ENCODE measurements at places on chromosomes 5 and 9.

DNA sequence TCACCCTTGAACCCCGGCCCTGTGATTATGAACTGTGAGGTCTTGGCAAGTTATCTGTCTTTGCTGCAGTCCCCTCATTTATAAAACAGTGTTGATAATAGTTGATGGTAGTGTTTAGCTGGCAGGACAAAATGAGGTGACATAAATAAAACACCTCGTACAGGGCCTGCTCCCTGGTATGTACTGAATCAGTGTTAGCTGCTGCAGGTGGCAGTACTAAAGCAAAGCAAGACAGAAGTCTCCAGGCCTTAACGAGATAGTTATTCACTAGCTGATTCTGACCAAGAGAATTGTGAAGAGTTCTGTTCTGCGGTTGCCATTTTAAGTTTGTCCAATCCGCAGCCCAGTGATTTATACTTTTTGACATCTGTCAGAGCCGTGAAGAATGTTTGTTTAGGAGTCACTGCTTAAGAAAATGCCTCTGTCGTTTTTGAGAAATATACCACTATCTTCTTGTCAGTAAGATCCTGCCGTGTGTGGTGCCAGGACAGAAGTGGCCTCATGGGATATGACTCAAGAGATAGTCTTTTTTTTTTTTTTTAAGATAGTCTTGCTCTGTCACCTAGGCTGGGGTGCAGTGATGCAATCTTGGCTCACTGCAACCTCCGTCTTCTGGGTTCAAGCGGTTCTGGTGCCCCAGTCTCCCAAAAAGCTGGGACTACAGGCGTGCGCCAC is 75.9 kb downstream of the KDM4C start:
- DNase-seq = no peak

DNA sequence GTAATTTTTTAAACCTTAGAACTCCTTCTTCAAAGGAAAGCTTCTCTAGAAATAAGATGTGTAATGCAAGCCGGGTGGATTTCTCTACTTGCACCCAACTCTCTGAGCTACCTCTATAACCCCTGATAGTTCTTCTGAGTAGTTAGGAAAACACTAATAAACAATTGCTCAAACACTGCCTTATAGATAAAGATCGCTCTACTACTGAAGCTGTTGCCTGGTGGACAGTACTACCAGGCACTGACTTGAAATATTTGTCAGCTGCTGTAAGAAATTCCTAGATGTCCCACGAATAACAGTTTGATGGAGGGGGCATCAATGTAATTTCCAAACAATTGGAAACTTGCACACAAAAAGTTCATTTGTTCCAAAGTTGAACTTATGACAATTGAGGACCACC is 42.0 kb downstream of the NR3C1 start:
- no peak for DNase-seq

DNA sequence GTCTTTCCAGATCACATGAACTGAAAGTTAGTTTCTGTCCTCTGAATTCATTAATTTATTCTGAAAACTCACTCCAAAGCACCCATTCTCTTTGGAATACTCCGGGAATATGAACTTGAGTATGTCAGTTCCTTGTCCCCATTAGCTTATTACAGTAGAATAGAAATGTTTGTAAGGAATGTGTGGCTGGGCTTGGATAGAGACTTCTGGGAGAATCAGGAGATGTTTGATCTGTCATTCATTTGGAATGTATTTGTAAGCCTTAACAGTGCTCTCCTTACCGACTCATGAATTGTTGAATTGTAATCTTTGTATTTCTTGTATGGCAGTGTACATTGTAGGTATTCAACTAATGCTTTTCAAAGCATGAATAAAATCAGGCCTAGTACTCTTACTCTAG is 548.4 kb downstream of the LRRC70 start:
- no peak for DNase-seq

DNA sequence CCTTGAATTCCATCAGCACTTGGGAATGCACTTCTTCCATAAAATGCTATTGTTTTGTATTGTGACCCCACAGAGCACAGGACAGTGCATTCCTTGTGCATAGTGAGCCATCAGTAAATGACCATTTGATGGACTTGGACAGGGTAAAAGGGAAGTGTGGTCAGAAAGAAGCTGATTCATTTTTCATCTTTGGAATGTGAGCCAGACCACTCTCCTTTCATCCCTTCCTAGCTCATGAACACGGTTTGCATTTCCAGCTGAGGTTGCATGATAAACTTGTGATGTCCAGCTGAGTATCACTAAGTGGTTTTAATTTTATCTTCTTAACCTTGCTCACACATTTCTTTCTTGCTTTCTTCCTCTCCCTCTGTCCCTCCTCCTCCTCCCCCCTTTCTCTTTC is 101.3 kb downstream of the NUDT12 start:
- no peak for DNase-seq

GRCh38 chr9:114790521-114790920 is 15.3 kb downstream of the TNFSF15 start:
- no peak for DNase-seq

GRCh38 chr5:38725371-38725865 is 120.4 kb upstream of the OSMR start:
- DNase-seq = no peak

DNA sequence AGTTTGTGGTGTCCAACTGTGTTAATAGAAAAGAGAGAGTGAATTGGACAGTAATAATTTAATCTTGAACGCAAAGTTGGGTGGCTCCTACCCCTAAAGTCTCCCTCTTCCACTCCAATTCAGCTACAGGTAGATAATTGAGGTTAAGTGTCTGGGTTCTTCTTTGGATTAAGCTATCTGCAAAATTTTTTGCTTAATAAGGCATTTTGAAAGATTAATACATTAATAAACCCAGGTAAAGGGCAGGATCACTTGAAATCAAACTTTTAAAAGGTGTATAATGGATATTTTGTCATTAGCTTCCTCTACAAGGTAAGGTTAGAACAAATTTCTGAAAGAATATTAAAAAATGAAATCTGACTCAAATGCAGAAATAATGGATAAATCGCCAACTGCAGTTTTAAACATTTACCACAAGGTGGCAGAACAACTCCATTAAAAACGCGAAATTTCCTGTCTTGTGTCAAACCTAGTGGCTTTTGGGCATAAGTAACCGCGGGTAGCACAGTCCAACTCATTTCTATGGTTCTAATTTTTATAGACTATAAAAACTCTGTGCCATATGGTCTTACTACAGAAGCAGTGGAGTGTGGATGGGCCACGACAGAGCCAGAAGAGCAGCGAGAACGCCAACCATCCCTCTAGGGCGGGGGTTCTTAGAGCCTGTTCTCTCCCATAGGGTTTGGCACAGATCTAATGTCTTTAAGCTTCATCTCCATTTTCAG is 276.5 kb downstream of the ARHGEF28 start:
- DNase-seq = no peak

DNA sequence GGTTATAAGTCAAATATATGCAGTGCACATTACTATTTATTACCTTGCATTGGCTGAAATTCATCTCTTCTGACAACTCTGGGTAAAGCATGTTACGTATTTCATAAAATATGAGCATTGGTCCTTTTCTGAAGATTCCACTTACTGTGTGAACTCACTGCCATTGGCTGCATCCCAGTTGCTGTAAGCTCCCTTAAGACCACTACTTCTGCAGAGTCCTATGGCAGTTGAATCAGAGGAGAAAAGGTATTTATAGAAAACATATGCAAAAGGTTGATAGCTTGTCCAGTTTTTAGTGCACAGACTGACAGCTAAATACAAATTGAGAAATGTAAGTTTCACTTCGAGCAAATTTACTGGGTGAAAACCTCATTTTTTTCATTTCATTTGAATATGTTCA is 394.6 kb upstream of the ARRDC3 start:
- no peak for DNase-seq

DNA sequence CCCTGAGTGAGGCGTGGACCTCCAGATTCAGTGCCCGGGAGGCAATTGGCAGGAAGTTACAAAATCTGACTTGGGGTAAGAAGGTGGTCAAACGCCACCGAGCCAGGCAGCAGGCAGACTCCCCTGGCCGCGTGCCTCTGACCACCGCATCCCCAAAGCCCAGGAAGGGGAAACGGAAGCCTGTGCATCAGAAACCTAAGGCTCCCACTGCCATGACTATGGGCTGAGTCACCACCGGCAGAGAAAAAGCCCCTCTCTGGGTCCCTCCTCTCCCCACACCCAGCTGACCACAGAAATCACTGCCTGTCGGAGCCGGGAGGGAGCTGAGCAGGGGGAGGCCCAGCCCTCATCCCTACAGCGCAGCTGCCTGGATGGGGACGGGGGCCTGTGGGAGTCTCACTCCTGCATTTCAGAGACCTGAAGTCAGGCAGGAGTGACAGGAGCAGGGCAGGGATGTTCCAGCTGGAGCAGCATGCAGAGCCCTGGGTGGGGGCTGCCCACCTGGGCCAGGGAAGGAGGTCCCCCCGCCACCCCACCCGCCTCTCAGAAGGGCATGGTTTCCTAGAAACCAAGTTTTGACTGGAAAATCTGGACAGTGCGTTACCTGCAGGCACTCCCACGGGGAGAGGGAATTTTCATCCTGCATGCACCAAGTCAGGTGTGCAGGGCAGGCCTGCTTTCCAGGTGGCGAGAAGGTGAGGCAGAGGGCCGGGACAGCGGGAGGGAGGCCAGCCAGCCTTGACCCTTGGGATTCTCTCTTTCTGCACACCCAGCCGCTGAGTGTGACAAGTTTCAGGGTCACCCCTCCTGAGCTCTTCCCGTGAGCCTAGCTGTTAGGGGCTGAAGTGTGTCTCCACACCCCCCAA is 68.2 kb downstream of the LRSAM1 start:
- DNase-seq = peak; percentile 80

DNA sequence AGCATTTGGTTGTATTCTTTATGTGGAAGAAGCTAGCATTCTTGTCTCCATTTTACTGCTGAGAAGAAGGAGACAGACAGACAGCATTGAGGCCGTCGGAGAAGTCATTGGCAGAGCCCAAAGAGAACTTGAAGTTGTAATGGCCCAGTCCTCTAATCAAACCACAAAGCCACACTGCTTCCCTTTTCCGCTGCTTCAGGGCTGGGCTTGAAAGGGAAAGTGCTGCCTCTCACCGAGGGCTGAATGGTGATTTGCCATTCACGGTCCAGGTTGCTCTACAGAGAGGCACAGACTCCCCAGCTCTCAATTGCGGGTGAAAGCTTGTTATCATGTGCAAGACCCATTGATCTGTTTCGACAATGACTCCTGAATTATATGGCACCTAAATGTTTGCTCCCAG is 25.6 kb upstream of the POU4F3 start:
- no peak for DNase-seq

GRCh38 chr9:97930972-97931371 is 7.0 kb downstream of the HEMGN start:
- DNase-seq = no peak

GRCh38 chr5:38381361-38381760 is 123.0 kb downstream of the EGFLAM start:
- no peak for DNase-seq
